ENCODE measurements at places on chromosomes 13 and 19. TPM values are rescaled to one million over a fixed set of nuclear protein-coding genes. Genes with fewer than 3 reads are reported as not detected.

GRCh38 chr13:26558074-26558805, 757 bp downstream of the WASF3 start:
- H3K4me1 ChIP-seq = no peaks in the 10 kb centered on the region
- peak overlapping the region; percentile 73 for H3K4me3 ChIP-seq
- no peaks in the 10 kb centered on the region for H3K36me3 ChIP-seq
- H3K27me3 ChIP-seq = no peaks in the 10 kb centered on the region

DNA sequence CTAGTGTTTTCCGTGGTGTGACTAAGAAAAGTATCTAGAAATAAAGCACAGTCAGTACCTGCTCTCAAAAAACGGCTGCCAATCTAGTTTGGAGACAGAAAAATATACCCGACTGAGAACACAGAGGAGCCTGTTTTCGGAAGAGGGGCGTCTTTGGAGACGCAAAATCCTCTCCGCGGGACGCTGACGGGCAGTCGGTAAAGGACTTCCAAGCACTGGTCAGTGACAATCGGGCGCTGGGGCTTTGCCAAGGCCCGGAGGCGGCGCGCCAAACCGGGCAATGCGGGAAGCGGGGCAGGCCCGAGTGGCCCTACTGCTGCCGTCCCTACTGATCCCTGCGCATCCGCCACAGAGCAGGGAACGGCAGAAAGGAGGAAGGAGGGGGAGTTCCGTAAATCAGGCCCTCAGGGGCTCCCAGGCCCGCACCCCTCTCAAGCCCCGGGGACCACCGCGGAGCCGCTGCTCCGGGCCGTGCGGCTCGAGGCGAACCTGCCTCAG, 588 bp upstream of the DPY19L3 start:
- no peaks in the 10 kb centered on the region for H3K27me3 ChIP-seq
- peak overlapping the region; percentile 96 for H3K27ac ChIP-seq
- peaks cover 5% of the 10 kb centered on the region for H3K36me3 ChIP-seq
- peak overlapping the region; percentile 99 for H3K4me3 ChIP-seq
- H3K4me1 ChIP-seq = peaks cover 22% of the 10 kb centered on the region

GRCh38 chr13:87884884-87885283, 213.7 kb downstream of the SLITRK5 start:
- H3K36me3 ChIP-seq = no peaks in the 10 kb centered on the region
- no peak for DNase-seq
- no peaks in the 10 kb centered on the region for H3K4me1 ChIP-seq

GRCh38 chr19:41698746-41699230, 9.6 kb upstream of the CEACAM5 start:
- H3K4me1 ChIP-seq = no peaks in the 10 kb centered on the region
- no peak for DNase-seq
- no peaks in the 10 kb centered on the region for H3K27me3 ChIP-seq
- H3K36me3 ChIP-seq = no peaks in the 10 kb centered on the region

DNA sequence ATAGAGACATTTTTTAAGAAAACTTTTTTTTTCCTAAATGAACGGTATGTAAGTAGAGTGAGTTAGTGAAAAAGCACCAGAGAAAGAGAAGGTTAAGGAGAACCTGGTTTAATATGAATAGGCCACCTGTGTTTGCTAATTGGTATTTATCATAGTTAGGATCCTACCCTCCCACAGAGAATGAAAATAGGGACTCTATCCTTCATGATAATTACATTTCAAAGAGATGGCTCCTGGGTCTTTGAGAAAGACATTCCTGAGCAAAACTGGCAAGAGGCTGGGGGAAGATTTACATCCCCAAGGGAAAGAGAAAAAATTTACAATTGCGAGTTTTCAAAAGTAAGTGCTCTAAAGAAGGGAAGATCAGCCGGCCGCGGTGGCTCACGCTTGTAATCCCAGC, 1284.5 kb downstream of the SLITRK1 start:
- no peak for DNase-seq
- no peaks in the 10 kb centered on the region for H3K27me3 ChIP-seq
- no peak overlapping the region for H3K4me3 ChIP-seq
- H3K36me3 ChIP-seq = no peaks in the 10 kb centered on the region

GRCh38 chr19:6109947-6110346, 353 bp downstream of the RFX2 start:
- H3K36me3 ChIP-seq = no peaks in the 10 kb centered on the region
- DNase-seq = no peak
- peak overlapping the region; percentile 61 for H3K4me3 ChIP-seq
- H3K27ac ChIP-seq = peak overlapping the region; percentile 95
- no peaks in the 10 kb centered on the region for H3K4me1 ChIP-seq

Gene CYP2A6
- total RNA-seq = not detected
